ENCODE measurements at places on chromosomes 12 and 14. TPM values are rescaled to one million over a fixed set of nuclear protein-coding genes. Genes with fewer than 3 reads are reported as not detected.
A peak's percentile ranks its signal among the peaks of the same experiment; 100 is the strongest.

The CISTR gene
- total RNA-seq = 1.4 TPM

The OLR1 gene
- total RNA-seq = not detected

The HRK gene
- total RNA-seq = 0.10 TPM

The KRT4 gene
- not detected for total RNA-seq

The CCND2 gene
- total RNA-seq = 88.1 TPM

The PLEKHD1 gene
- total RNA-seq = 0.80 TPM

The PIK3C2G gene
- total RNA-seq = not detected

The RPL10L gene
- total RNA-seq = not detected

The SYCP3 gene
- total RNA-seq = not detected

The ASCL1 gene
- not detected for total RNA-seq

The NKX2-8 gene
- not detected for total RNA-seq

DNA sequence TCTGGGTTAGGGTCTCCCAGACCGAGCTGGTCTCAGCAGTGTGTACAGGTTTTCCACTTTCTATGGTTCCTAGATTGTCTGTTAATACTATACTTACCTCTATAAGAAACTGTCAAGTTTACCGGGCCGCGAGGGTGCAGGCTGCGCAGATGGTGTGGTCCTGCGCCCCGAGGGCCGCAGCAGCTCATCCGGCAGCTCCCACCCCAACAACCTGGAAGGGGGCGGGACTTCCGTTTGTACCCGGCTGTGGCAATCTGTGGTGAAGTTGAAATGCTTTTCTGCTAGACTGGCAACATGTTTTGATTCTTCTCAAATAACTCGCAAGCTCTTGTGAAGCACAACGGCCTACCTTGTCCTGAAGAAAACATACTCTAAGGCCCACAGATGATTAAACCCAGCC is at the start of gene CLEC9A:
CLEC9A (plus strand) TSS at position 237 of the 400 bp plus-strand sequence. CDS start 22,006 bp downstream, outside the sequence.
- H3K27ac ChIP-seq = peak within 1 kb of the TSS; percentile 26
- H3K36me3 ChIP-seq = no peaks in the 10 kb centered on the region
- H3K4me1 ChIP-seq = peaks cover 9% of the 10 kb centered on the region
- DNase-seq = no peak

DNA sequence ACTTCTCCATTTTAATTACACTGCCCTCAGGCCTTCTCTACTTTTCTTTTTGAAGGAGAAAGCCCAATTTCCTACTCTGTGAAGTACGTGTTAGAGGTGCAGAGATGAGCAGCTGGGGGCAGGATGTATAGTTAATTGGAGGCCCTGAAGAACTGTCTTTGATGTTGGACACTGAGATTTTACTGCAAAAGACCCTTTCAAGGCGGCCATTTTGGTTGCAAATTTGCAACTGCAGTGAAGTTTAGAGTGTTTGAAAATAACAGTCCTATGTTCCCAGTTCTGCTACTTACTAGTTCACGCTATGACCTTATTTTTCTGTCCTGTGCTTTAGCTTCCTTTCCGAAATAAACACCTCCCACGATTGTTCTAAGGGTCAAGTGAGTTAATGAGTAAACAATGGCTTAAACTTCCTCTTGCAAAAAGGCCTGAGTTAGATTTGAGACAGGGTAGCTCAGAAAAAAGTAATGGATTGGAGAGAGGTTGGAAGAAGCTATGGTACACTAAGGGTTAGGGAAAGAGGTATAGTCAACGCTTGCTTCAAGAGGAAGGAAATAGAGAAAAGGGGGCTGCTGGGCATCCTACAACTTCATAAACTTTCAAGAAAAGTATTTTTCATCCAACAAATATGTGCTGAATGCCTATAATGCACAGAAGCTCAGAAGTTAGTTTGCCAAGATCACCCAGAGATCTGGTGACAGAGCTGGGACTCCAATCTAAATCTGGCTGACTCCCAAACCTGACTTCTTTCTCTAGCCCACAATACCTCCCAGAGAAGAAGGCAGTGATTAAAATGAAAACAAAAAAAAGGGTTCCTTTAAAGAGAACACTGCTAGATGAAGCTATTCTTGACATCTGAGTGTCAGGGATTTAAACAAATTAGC is 26.4 kb upstream of the DICER1 start:
- peaks cover 4% of the 10 kb centered on the region for H3K27me3 ChIP-seq
- peaks cover 18% of the 10 kb centered on the region for H3K4me1 ChIP-seq
- peak overlapping the region; percentile 38 for H3K27ac ChIP-seq
- H3K36me3 ChIP-seq = no peaks in the 10 kb centered on the region
- H3K4me3 ChIP-seq = peak overlapping the region; percentile 8

GRCh38 chr12:132165584-132165983 is 21.3 kb downstream of the NOC4L start:
- no peak overlapping the region for H3K27ac ChIP-seq
- no peak for DNase-seq
- no peaks in the 10 kb centered on the region for H3K36me3 ChIP-seq
- no peak overlapping the region for H3K4me3 ChIP-seq

GRCh38 chr14:53148671-53149070 is 4.5 kb downstream of the DDHD1 start:
- H3K27me3 ChIP-seq = peaks cover 9% of the 10 kb centered on the region
- H3K4me3 ChIP-seq = no peak overlapping the region
- no peak overlapping the region for H3K27ac ChIP-seq
- no peaks in the 10 kb centered on the region for H3K36me3 ChIP-seq

DNA sequence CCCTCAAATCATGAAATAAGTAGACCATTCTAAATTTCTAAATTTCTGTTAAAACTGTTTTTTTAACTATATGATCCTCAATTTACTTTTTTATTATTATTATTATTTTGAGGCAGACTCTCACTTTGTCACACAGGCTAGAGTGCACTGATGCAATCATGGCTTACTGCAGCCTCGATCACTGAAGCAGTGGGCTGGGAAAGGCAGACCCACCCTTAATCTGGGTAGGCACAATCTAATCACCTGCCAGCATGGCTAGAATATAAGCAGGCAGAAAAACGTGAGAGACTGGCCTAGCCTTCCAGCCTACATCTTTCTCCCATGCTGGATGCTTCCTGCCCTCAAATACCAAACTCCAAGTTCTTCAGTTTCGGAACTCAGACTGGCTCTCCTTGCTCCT is 2.3 kb downstream of the ERO1A start:
- no peaks in the 10 kb centered on the region for H3K36me3 ChIP-seq
- H3K4me3 ChIP-seq = no peak overlapping the region
- DNase-seq = no peak
- H3K27me3 ChIP-seq = peaks cover 4% of the 10 kb centered on the region
- peaks cover 7% of the 10 kb centered on the region for H3K4me1 ChIP-seq

DNA sequence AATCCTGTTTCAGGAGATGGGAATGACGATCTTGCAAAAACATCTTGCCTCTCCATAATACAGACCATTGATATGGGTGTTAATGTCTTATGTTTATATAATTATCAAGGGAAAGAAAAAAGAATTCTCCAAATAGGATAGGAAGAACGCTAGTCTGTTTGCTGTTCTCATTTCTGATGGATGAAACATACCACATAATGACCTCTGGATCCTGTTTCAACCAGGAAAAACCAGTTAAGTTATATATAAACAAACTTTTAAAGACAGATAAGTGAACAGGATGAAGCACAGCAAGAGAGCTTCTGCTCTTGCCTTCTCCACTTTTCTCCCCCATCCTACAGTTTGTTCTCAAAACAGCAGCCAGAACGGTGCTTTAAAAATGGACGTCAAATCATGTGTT is 27.8 kb downstream of the COQ6 start:
- H3K4me1 ChIP-seq = peaks cover 4% of the 10 kb centered on the region
- no peaks in the 10 kb centered on the region for H3K27me3 ChIP-seq
- no peak overlapping the region for H3K4me3 ChIP-seq
- no peak overlapping the region for H3K27ac ChIP-seq
- H3K36me3 ChIP-seq = peaks cover 15% of the 10 kb centered on the region
- DNase-seq = no peak

- no peak overlapping the region for H3K4me3 ChIP-seq
- no peaks in the 10 kb centered on the region for H3K27me3 ChIP-seq
- H3K36me3 ChIP-seq = no peaks in the 10 kb centered on the region
- DNase-seq = no peak
- H3K27ac ChIP-seq = no peak overlapping the region
These were observed 105.8 kb downstream of the RERG start for GRCh38 chr12:15115434-15115833.

DNA sequence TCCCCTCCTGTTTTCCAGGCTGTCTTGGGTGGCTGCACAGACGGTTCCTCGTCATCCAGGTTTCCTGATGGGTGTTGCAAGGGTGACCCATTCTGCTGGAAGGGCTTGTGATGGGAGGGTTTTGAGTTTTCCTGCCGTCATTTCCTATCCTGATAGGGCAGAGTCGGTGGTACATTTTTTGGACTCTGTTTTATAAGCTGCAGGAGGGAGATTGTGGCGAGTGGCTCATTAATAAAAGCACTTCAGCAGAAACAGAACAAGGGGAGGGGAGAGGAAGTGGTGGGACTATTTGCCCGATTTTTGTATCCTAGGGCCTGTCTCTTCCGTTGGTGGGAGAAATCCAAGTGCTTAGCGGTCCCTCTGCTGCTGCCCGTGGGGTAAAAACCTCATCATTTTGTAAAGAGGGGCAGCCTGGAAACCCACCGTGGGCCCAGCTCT is 40.0 kb downstream of the TSPAN9 start:
- peak overlapping the region; percentile 86 for H3K27ac ChIP-seq
- H3K4me3 ChIP-seq = no peak overlapping the region
- peaks cover 25% of the 10 kb centered on the region for H3K36me3 ChIP-seq
- H3K4me1 ChIP-seq = peaks cover 56% of the 10 kb centered on the region
- no peak for DNase-seq
- peaks cover 8% of the 10 kb centered on the region for H3K27me3 ChIP-seq

GRCh38 chr14:69087061-69087461 is 65.9 kb downstream of the DCAF5 start:
- peaks cover 22% of the 10 kb centered on the region for H3K36me3 ChIP-seq
- no peak overlapping the region for H3K4me3 ChIP-seq
- peaks cover 20% of the 10 kb centered on the region for H3K4me1 ChIP-seq

DNA sequence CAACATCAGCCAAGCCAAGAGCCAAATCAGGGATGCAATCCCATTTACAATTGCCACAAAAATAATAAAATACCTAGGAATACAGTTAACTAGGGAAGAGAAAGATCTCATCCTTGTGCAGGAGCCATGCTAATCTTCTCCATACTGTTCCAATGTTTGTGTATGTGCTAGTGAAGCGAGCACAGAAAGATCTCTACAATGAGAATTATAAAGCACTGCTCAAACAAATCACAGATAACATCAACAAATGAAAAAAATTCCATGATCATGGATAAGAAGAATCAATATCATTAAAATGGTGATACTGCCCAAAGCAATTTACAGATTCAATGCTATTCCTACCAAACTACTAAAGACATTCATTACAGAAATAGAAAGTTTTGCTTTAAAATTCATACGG is 215.6 kb downstream of the FOXG1 start:
- no peak overlapping the region for H3K27ac ChIP-seq
- H3K27me3 ChIP-seq = no peaks in the 10 kb centered on the region
- no peaks in the 10 kb centered on the region for H3K4me1 ChIP-seq
- DNase-seq = no peak
- no peak overlapping the region for H3K4me3 ChIP-seq

DNA sequence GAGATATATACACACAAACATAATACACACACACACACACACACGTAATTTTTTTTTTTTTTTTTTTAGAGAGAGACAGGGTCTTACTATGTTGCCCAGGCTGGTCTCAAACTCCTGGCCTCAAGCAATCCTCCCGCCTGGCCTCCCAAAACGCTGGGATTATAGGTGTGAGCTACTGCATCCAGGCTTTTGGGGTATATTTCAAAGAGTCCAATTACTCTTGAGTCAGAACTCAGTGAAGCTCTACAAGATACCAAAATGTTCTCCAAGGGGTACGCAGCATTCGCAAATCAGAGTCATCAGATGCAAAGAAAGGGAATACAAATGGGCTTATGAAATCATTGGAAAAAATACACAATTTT is 54.0 kb downstream of the PHLDA1 start:
- no peak overlapping the region for H3K4me3 ChIP-seq
- H3K4me1 ChIP-seq = peaks cover 44% of the 10 kb centered on the region
- H3K27ac ChIP-seq = peak overlapping the region; percentile 95
- H3K36me3 ChIP-seq = no peaks in the 10 kb centered on the region
- DNase-seq = no peak
- H3K27me3 ChIP-seq = no peaks in the 10 kb centered on the region

GRCh38 chr12:85266356-85266755 is 13.7 kb upstream of the ALX1 start:
- no peaks in the 10 kb centered on the region for H3K36me3 ChIP-seq
- no peaks in the 10 kb centered on the region for H3K4me1 ChIP-seq
- H3K27me3 ChIP-seq = no peaks in the 10 kb centered on the region
- H3K4me3 ChIP-seq = no peak overlapping the region

- DNase-seq = no peak
- peaks cover 30% of the 10 kb centered on the region for H3K4me1 ChIP-seq
- peak within 1 kb of the TSS; percentile 95 for H3K4me3 ChIP-seq
- H3K27me3 ChIP-seq = peaks cover 9% of the 10 kb centered on the region
These were observed at the start of gene DCAF5 for GRCh38 chr14:69152902-69153151. Gene DCAF5 (minus strand): TSS chr14:69153119. CDS start chr14:69152978, 141 bp downstream.

GRCh38 chr12:49882248-49882850 is 21.4 kb downstream of the FAIM2 start:
- no peak overlapping the region for H3K27ac ChIP-seq
- peaks cover 19% of the 10 kb centered on the region for H3K27me3 ChIP-seq
- peaks cover 13% of the 10 kb centered on the region for H3K4me1 ChIP-seq
- H3K36me3 ChIP-seq = no peaks in the 10 kb centered on the region
- DNase-seq = no peak
- no peak overlapping the region for H3K4me3 ChIP-seq

DNA sequence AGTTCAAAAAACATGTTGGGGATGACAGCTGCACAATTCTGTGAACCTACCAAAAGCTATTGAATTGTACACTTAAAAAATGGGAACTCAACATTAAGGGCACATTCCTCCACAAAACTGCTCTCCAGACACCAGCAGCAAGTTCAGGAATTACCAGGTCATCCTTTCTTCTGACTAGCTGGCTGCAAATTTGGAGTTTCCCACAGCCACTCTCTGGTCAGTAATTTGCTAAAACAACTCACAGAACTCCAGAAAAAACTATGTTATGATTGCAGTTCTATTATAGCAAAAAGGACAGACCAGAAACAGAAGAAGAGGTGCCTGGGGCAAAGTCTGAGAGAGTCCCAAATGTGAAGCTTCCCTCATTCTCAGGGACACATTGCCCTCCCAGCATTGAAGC is 20.1 kb upstream of the PLEKHD1 start:
- peaks cover 8% of the 10 kb centered on the region for H3K4me1 ChIP-seq
- no peaks in the 10 kb centered on the region for H3K36me3 ChIP-seq
- H3K27me3 ChIP-seq = no peaks in the 10 kb centered on the region
- no peak overlapping the region for H3K27ac ChIP-seq
- no peak for DNase-seq
- H3K4me3 ChIP-seq = no peak overlapping the region

GRCh38 chr12:72748971-72749370 is 476.8 kb downstream of the TRHDE start:
- H3K27me3 ChIP-seq = peaks cover 1% of the 10 kb centered on the region
- H3K4me3 ChIP-seq = no peak overlapping the region
- H3K36me3 ChIP-seq = no peaks in the 10 kb centered on the region
- DNase-seq = no peak
- peaks cover 5% of the 10 kb centered on the region for H3K4me1 ChIP-seq

- no peaks in the 10 kb centered on the region for H3K4me1 ChIP-seq
- DNase-seq = no peak
- no peak overlapping the region for H3K27ac ChIP-seq
- H3K36me3 ChIP-seq = no peaks in the 10 kb centered on the region
These were observed 200.9 kb upstream of the DAAM1 start for GRCh38 chr14:58987591-58987990.

- H3K27me3 ChIP-seq = peaks cover 2% of the 10 kb centered on the region
- DNase-seq = no peak
- no peak overlapping the region for H3K4me3 ChIP-seq
- H3K36me3 ChIP-seq = no peaks in the 10 kb centered on the region
- no peak overlapping the region for H3K27ac ChIP-seq
- H3K4me1 ChIP-seq = no peaks in the 10 kb centered on the region
These were observed 15.8 kb downstream of the R3HDM2 start for GRCh38 chr12:57415088-57415487.
